Caudate nucleus (tissue), 63 donors: ENCODE measurements at places on chromosomes 5 and 9.

DNA sequence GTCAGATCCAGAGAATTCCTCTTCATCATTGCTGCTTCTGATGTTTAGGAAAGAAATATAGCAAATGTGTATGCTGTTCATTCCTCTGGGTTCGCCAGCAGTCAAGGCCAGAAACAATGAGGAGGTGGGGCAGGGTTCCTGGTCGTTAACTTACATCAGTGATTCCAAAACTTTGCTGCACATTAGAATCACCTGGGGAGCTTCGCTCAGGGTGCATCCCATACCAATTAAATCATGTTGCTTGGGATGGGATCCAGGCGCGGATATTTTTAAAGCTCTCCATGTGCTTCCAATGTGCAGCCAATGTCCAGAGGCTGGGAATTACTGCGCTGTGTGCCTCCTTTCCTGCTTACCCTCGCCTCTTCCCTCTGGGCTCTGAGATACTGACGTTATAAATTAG, 227.9 kb upstream of the KLF9 start:
- DNase-seq, result no peak

DNA sequence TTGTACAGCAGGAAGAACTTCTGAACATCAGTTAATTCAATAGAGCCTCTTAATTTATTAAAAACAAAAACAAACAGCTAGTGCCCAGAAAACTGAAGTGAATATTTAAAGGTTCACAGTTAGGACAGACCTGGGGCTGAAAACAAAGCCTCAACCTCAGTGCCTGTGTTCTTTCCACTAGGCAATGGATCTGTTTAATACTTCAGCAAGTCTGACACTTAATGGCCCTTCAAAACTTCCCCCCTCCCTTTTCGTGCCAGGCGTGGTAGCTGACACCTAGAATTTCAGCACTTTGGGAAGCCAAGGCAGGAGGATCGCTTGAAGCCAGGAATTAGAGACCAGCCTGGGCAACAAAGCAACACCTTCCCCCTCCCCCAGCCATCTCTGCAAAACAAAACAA, 54.5 kb upstream of the IFNK start:
- DNase-seq, result no peak

- no peak for DNase-seq
Observed at GRCh38 chr5:50595199-50595598, 71.2 kb upstream of the PARP8 start.

DNA sequence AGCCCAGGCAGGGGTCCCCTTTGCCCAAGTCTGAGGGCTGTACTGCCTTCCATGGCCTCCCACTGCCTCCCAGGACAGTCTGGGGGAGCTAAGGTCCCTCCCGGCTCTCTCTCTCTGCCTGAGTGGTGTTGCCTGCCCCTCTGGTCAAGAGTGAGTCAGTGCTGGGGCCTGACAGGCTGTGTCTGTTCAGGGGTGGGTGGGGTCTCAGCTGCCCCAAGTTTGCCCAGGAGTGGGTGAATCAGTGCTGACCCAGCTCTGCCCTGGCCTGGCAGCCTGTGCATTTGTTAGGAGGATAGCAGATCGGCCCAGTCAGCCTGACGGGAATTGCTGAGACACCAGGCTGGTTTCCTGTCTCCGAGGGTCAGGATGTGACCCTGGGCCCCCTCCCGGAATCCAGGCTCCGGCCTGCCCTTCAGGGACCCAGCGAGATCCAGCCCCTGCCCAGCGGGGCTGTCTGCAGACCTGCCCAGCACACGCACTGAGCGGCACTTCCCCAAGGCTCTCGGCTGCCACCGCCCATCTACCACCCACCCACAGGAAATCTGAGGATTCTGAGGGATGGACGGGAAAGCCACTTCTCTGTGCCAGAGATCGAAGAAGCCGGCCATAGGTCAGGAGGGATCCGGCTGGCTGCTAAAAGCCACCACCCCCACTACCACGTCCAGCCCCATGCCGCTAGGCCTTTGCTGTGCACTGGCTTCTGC, 15.9 kb downstream of the ENG start:
- no peak for DNase-seq

GRCh38 chr5:13339093-13339492, 605.4 kb downstream of the DNAH5 start:
- DNase-seq, result no peak

DNA sequence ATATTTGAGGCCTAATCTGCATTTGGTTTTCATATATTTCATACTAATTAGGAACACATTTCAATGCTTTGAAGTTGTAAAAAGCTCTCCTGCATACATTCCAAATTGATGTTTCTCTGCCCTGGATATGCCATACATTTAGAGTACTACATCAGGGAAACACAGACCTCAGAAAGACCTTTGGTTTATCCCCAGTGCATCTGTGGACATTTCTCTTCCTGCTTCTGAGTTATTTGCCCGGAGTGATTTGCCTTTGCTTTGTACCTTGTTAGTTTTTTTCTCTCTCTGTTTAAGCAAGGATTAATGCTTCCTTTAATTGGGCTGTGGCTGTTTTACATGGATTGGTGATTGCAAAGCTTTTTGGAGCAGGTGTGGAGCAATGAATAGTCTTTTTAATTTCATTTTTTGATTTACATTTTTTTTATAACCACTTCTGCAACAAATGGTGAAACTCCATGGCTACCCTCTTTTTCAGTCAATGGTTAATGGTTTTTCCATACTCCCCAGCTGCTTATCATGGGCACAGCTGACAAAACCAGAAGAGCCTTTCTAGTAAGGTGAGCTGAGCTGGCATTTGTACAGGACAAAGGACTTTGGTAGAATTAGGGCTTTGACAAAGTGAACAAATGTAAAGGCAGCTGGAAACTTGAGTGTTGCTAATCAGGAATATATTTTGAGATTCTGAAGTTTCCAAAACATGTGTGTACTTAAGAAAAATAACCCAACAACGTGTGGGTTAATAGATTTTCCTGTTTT, 54.2 kb downstream of the ZSWIM6 start:
- DNase-seq, result no peak

DNA sequence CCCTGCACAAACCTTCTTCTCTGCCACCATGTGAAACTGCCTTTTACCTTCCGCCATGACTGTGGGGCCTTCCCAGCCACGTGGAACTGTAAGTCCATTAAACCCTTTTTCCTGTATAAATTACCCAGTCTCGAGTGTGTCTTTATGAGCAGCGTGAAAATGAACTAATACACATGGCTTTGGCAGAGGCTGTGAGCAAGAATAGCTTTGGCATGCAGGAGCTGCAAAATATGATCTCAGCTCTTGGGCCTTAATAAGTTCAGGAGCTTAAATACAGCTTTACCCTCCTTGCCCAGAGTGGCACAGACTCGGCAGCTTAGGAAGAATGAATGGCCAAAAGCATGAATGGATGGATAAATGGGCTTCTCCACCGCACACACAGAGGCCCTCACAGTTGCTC, 15.7 kb upstream of the SLC36A1 start:
- DNase-seq, result no peak

- no peak for DNase-seq
Observed at GRCh38 chr5:54214722-54215121, 95.7 kb downstream of the ARL15 start.

- no peak for DNase-seq
Observed at GRCh38 chr9:115104908-115105307, 13.0 kb downstream of the TNC start.

DNA sequence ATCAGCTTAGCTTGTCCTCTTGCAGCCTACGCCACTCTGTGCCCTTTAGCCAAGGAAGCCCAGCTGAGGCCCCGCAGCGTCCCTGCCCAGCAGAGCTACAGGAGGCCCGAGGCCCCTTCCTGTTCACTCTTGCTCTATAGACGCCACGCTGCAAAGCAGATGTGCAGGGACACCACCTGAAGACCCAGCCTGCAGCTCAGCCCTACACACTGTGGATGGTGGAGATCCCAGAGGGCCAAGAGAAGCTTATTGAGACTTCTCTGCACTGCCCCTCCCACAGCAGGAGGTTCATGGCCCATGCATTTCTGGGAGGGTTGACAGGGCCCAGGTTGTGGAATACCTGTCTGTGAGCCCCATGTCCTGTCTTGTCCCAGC, 33.6 kb downstream of the IRF1 start:
- no peak for DNase-seq

GRCh38 chr5:1836176-1836890, 35.1 kb downstream of the NDUFS6 start:
- DNase-seq, result no peak

DNA sequence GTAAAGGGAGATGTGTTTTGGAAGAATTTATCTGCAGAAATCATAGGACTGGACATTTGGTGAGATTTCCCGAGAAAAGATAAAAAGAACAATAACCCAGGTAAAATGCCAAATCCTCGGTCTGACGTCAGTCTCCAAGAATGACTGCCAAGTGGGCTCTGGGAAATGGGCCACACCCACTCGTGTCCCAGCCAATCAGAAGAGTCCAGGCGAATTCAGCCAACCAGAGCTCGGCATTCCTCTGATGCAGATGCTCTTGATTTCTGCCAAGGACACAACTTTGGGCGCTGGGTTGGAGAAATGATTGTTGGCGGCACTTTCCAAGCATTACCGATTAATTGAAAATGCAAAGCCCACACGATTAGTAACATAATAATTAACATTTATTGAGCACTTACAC, 73.3 kb downstream of the FGF18 start:
- DNase-seq, result no peak

DNA sequence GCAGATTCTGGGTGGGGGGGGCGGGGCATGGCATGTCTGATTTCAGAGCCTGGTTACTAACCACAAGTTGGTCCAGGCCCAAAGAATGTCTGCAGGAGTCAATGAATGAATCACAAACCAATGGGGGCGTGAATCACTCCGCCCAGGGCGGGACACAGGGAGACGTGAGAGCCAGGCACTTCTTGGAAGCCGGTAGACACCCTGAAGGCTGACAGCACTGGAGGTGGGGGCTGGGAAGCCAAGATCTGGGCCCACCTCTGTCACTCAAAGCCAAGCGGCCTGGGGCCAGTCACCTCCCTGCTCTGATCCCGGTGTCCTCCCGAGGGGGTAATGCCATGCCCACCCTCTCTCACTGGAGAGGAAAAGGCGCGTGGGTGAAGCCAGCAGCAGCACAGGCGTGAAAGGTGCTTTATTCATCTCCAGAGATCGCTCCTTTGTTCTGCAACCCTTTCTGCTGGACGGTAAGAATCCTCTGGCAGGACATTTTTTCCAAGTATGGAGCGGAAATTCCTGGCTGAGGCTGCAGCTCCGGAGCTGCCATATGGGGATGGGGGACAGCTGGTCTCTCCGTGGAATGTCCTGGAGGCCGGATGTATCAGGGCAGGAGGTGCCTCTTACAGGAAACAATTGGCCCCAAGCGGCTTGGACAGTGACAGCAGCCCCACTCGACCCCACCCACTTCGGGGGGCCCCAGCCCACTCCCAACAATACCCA, 85.0 kb downstream of the STK10 start:
- DNase-seq, result no peak

DNA sequence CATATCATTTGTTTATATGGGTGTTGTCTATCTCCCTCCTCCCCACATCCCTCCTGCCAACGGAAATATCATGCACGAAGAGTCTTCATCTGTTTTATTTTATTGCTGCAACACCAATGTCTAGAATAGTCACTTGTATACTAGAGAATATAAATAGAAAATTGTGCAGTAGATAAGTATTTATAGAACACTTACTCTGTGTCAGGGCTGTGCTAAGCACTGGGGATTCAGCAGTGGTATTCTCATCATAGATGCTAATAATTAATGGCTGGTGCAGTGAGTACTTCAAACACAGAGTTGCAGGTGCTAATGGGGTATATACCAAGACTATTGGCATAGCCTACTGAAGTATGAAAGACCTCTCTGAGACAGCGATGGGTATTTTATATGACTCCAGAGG, 353.5 kb upstream of the CDH6 start:
- DNase-seq, result no peak

DNA sequence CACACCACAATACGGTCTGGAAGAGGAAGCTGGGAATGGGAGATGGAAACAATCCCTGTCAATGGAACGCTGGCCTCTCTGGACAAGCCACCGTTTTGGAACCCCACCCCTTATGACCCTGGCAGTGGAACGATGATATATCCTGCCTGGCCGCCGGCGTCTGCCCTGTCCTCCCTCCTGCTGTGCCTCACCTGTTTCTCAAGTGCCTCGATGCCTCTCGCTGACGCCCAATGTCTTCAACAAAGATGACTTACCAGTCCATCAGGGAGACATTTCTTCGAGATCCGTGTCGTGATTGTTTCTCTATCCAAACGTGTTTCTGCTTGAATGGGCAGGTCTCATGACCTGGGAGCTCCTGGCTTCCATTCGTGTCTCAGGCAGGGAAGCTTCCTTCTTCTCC, 476.5 kb downstream of the SPATA31A7 start:
- no peak for DNase-seq
